ENCODE measurements at places on chromosomes 3 and 15.

- DNase-seq: no peak
Observed at GRCh38 chr3:5078151-5078550, 43.9 kb upstream of the ARL8B start.

DNA sequence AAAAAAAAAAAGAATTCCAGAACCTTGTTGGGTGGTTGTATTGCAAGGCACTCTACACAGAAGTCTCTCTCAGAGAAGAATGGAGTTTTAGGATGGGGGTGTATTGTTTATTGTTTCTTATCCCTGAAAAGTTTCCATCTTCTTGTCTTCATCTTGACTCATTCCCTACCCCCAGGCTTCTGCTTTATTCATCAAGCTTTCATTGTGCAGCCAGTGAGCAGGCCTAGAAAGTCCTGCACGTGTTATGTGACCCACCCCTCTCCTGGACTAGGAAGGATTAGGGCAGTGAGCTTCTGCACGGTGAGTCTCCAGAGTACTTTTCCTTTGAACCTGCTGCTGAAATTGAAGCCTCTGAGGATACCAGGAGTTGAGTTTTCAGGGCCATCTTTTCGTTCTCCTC lies 150.9 kb upstream of the IL12A start:
- DNase-seq: no peak

- no peak for DNase-seq
Observed at GRCh38 chr3:51933471-51934138, 8.1 kb downstream of the RRP9 start.

DNA sequence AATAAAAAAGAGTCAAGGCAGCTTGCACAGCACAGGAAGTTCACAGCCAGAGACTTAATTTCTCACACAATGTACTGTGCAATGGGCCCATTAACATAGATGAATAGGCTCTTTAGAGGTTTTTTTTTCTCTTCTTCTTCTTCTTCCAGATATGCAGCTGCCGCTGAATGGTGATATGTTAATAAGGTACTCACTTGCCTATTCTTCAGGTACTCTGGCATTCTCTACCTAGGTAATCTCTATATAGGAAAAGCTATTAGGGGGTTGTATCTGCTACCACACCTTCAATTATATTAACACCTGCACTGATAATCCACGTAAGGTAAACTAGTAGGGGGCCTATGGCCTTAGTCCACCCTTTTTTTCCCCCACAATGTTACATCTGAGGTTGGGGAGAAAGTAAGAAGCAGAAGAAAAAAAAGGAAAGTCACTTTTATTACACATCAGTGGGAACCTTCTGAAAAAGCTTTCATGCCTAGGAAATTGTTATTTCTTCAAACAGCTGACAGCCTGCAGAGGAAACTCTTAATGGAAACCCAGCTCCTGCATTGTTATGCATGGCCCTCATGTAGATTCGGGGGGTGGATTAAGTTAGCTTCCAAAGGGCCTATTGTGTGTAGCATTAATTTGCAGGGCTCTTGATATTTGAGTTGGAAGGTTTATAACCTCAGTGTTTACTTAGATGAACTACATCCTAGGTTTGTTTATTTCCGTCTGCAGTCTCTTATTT lies 525.5 kb downstream of the ZIC1 start:
- DNase-seq: no peak

GRCh38 chr3:48514431-48515227 lies 10.7 kb upstream of the SHISA5 start:
- DNase-seq: peak; percentile 88

DNA sequence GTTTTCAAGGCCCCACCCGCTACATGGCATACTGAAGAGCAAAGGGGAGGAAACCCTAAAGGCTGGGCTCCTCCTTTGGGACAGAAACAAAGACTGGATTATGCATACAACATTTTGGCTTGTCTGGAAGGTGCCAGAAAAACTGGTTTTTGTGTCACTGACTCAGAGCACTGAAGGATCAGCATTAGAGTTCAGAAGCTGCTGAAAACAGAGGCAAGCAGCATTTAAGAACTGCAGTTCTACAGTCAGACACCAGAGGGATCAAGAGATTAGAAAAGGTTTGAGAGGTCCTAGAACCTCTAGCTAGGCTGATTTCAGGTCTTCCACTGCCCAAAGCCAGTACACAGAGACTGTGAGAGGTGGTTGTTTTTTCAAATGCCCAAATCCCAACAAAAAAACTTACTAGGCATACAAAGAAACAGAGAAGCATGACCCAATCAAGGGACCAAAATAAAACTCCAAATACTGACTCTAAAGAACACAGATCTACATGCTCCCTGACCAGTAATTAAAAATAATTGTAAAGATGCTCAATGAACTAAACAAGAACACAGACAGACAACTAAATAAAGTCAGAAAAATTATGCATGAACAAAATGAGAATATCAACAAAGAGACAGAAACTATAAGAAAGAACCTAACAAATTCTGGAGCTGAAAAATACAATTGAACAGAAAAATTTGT lies 91.2 kb downstream of the SENP2 start:
- peak; percentile 74 for DNase-seq

GRCh38 chr3:9455596-9456131 lies 58.2 kb downstream of the SETD5 start:
- no peak for DNase-seq

GRCh38 chr3:32502118-32502945 lies at the start of gene CMTM6:
CMTM6 (minus strand) TSS chr3:32502852; CDS start chr3:32502745, 107 bp downstream.
- peak; percentile 92 for DNase-seq

DNA sequence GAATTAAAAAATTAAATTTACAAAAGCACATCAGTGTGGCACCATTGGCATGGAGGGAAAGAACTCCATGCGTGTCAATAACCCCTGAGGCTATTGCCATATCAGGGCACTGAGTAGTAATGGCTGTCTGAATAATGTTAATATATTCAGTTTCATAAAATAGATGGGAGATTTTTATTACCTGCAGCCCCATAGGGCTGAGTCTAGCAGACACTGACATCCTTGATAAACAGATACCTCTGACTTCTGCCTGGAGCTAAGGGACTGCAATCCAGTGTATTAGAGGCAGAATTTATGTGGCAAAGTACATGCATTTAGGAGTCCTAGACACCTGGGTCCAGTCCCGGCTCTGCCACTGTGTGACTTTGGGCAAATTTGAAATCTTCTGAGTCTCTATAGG lies 38.8 kb upstream of the SV2B start:
- DNase-seq: no peak

GRCh38 chr3:157414861-157415260 lies 21.8 kb upstream of the PTX3 start:
- DNase-seq: no peak

DNA sequence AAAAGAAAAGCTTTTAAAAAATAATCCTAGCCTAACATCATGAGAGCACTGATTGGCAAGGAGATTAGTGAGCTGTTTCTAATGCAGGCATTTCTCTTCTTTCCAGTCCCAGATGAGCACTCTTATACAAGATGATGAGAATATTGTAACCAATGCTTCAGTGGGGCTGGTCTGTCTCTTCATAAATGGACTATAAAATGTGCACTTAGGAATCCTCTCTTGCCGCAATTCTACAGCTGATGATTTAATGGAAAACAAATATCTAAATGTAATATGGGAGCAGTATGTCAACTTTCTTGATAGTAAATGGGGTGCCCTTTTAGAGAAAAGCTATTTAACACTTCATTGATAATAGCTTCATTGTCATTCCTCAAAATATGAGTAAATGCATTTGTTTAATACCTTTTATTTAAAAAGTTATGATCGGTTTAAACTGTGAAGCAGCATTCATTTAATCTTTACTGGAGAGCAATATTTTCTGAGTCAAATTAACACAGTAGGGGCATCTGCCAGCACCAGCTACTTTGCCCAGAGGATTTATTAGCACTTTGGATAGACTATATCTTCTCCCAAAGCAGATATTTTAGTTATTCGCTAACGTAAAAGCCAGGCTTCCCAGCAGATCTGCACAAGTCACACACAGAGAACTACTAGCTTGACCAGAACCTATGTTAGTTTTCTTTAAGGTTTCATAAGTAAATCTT lies 985.9 kb downstream of the DIPK2A start:
- no peak for DNase-seq
